GM23338 (cell line): ENCODE measurements at places on chromosomes 5 and 9.

GRCh38 chr5:178454303-178454702 is 135.9 kb downstream of the COL23A1 start:
- no peak overlapping the region for H3K27ac ChIP-seq
- H3K27me3 ChIP-seq, result no peaks in the 10 kb centered on the region
- H3K4me1 ChIP-seq, result no peaks in the 10 kb centered on the region; the same call in 1 of the 2 replicates

DNA sequence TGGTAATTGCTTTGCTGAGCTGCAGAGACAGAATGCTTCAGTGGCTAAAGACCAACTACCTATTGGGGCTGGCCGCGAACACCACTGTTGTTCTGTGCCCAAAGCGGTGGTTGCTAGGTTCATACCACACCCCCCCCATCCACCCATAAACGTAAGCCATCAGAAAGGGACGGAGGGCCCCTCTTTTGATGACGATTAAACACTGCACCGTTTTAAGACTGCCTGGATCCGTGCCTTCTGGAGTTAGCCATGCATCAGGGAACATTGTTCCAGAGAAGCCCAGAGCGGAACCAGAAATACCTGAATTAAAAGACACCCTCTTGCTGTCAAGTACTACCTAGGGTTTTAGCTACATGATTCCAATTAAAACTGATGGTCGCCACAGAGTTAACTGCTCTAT is 369.1 kb upstream of the DAP start:
- no peaks in the 10 kb centered on the region for H3K36me3 ChIP-seq
- H3K4me3 ChIP-seq, result no peak overlapping the region
- H3K27ac ChIP-seq, result no peak overlapping the region

GRCh38 chr9:108565651-108566378 is 290.0 kb downstream of the ACTL7B start:
- H3K4me1 ChIP-seq, result no peaks in the 10 kb centered on the region
- no peak overlapping the region for H3K27ac ChIP-seq
- H3K36me3 ChIP-seq, result no peaks in the 10 kb centered on the region

DNA sequence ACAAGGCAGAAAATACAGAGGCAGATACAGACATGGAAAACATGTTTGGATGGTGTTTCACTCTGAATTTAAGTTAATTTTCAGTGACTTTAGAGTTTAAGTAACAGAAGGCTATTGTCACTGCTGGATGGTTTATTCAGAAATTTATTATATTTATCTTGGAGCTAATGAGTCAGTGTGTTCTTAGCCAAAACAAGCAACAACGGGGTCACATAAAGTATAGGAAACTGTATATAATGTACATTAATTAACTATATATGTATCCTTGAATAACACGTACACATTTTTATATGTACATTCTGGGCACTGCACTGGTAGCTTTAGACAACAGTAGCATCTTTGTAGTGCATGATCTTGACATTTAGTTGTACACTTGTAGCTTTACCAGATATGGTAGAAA is 30.7 kb downstream of the CYLC2 start:
- no peak overlapping the region for H3K27ac ChIP-seq
- peaks cover 17% of the 10 kb centered on the region; the same call in 1 of the 2 replicates for H3K36me3 ChIP-seq
- DNase-seq, result no peak
- H3K4me1 ChIP-seq, result no peaks in the 10 kb centered on the region

- no peaks in the 10 kb centered on the region for H3K36me3 ChIP-seq
- peaks cover 12% of the 10 kb centered on the region for H3K27me3 ChIP-seq
- peaks cover 39% of the 10 kb centered on the region for H3K4me1 ChIP-seq
- peak; percentile 19 for DNase-seq
- H3K4me3 ChIP-seq, result no peak overlapping the region
- H3K27ac ChIP-seq, result no peak overlapping the region
Observed at GRCh38 chr5:150300496-150301169, 2.1 kb downstream of the ARSI start.

DNA sequence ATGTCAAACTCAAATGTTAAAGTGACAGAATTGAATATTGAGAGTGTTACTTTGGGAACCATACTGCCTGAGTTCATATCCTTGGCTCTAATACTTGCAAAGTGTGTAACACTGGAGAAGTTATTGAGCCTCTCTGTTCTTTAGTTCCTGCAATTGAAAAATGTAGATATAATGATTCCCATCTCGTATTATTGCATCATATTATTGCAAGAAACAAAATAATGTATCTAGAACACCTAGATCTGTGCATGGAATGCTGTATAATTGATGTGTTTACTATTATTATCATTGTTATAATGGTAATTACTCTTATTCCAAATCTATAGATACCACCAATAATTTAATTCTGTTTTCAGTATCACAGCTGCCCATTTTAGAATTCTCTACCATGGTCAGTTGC is 310.3 kb downstream of the GABRG2 start:
- no peaks in the 10 kb centered on the region for H3K36me3 ChIP-seq
- H3K4me1 ChIP-seq, result peaks cover 8% of the 10 kb centered on the region; the same call in 1 of the 2 replicates
- H3K27ac ChIP-seq, result no peak overlapping the region

DNA sequence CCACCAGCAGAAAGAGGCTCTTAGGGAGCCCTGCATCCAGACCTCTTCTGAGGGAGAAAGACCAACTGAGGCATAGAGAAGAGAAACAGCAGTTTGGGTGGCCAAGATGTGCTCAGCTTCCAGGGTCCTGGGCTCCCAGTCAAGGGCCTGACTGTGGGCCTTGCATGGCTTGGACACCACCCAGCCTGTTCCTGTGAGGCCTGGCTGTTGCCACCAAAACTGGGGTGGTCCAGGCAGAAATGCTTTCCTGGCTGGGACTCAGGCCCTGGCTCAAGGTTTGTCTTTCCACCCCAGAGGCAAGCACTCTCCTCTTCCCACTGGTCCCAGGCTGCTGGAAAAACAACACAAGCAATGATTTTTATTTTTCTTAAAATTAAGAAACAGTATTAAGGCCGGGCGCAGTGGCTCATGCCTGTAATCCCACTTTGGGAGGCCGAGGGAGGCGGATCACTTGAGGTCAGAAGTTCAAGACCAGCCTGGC is 13.3 kb downstream of the MYOZ3 start:
- H3K27me3 ChIP-seq, result no peaks in the 10 kb centered on the region
- H3K27ac ChIP-seq, result no peak overlapping the region
- no peak for DNase-seq
- no peaks in the 10 kb centered on the region for H3K36me3 ChIP-seq
- no peak overlapping the region for H3K4me3 ChIP-seq
- peaks cover 27% of the 10 kb centered on the region for H3K4me1 ChIP-seq

DNA sequence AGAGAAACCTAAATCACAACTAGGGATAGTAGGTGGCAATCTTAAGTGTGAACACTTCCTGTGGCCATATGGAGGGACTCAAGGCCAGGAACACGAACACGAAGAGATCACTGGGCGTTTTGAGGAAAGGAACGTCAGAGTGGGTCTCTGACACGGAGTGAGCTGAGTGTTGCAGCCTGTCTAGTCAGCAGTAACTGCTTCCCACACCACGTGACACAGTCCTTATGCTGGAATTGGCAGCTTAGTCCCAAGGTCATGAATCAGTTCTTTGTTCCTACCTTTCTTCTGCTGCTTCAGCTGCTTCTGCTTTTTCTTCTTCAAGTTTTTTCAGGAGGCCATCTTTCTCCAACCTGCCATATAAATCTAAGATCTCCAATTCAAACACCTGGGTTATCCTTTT is 18.2 kb downstream of the SPACA9 start:
- no peaks in the 10 kb centered on the region for H3K4me1 ChIP-seq
- H3K4me3 ChIP-seq, result no peak overlapping the region
- no peaks in the 10 kb centered on the region for H3K27me3 ChIP-seq
- no peak for DNase-seq
- peaks cover 23% of the 10 kb centered on the region for H3K36me3 ChIP-seq

- H3K4me3 ChIP-seq, result no peak overlapping the region
- no peaks in the 10 kb centered on the region for H3K36me3 ChIP-seq
- H3K27me3 ChIP-seq, result no peaks in the 10 kb centered on the region
- H3K4me1 ChIP-seq, result no peaks in the 10 kb centered on the region
Observed at GRCh38 chr5:137639645-137640044, 96.2 kb downstream of the KLHL3 start.

GRCh38 chr5:132425009-132425937 is 55.8 kb downstream of the SLC22A5 start:
- H3K27ac ChIP-seq, result no peak overlapping the region
- peaks cover 7% of the 10 kb centered on the region for H3K4me1 ChIP-seq
- H3K36me3 ChIP-seq, result no peaks in the 10 kb centered on the region
- no peak overlapping the region for H3K4me3 ChIP-seq

DNA sequence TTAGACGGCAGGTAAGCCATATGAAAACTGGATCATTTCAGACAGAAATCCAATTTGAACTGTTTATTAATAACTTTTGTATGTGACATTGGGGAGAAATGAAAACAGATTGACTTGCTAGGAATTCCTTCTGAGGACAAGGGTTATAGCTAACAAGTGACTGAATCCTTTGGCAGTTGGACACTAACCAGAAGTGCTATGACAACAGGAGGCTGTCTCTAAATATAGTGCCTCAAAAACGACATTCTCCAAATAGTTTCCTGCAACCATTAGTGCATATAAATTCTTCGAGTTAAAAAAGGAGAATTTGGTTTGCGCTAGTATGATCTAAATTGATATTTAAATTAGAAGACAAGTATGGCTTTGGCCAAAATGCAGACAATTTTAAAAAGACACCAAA is 338.6 kb downstream of the PTPRD start:
- no peak overlapping the region for H3K4me3 ChIP-seq
- H3K36me3 ChIP-seq, result no peaks in the 10 kb centered on the region
- H3K27ac ChIP-seq, result no peak overlapping the region
- H3K27me3 ChIP-seq, result no peaks in the 10 kb centered on the region

DNA sequence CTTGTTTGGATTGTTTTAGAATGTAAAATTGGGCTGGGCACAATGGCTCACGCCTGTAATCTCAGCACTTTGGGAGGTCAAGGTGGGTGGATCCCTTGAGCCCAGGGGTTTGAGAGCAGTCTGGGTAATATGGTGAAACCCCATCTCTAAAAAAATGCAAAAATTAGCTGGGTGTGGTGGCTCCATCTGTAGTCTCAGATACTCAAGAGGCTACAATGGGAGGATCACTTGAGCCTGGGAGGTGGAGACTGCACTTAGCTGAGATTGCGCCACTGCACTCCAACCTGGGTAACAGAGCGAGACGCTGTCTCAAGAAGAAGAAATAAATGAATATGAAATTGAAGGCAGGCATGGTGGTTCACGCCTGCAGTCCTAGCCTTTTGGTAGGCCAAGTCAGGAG is 21.3 kb downstream of the MAML1 start:
- 0 out of 2 replicates have a peak, but pooled peaks cover under 1% of the 10 kb centered on the region for H3K36me3 ChIP-seq
- H3K4me3 ChIP-seq, result no peak overlapping the region
- H3K4me1 ChIP-seq, result peaks cover 19% of the 10 kb centered on the region
- peak overlapping the region; percentile 73; the same call in 1 of the 2 replicates for H3K27ac ChIP-seq
- no peak for DNase-seq

- no peak overlapping the region for H3K4me3 ChIP-seq
- H3K4me1 ChIP-seq, result peaks cover 20% of the 10 kb centered on the region
- H3K27me3 ChIP-seq, result peaks cover 10% of the 10 kb centered on the region
- no peak for DNase-seq
- no peak overlapping the region for H3K27ac ChIP-seq
Observed at GRCh38 chr5:168312606-168313295, 21.3 kb downstream of the WWC1 start.

- no peak overlapping the region for H3K27ac ChIP-seq
- no peak overlapping the region for H3K4me3 ChIP-seq
- no peaks in the 10 kb centered on the region for H3K36me3 ChIP-seq
- H3K27me3 ChIP-seq, result peaks cover 34% of the 10 kb centered on the region
- peaks cover 19% of the 10 kb centered on the region for H3K4me1 ChIP-seq
Observed at GRCh38 chr5:133606835-133607234, 5.5 kb downstream of the FSTL4 start.

DNA sequence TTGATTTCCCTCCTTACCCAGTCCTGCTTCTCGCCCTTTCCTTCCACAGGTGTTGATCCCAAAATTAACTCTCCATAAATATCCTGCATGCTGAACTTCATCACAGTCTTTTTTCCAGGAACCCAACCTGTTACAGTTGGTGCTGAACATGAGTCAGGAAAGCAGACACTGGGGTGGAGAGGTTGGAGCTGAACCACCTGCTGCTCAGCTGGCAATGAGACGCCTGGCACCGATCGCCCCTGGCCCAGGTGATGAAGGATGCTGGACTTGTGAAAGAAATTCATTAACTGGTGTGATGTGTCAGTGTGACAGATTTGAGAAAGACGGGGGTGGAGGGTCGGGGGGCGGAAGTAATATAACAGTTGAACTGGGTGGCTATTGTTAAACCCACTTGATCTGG is 30.6 kb downstream of the CPLX2 start:
- no peak for DNase-seq
- H3K4me1 ChIP-seq, result no peaks in the 10 kb centered on the region
- no peaks in the 10 kb centered on the region for H3K27me3 ChIP-seq
- no peak overlapping the region for H3K27ac ChIP-seq
- H3K4me3 ChIP-seq, result no peak overlapping the region
- H3K36me3 ChIP-seq, result no peaks in the 10 kb centered on the region

DNA sequence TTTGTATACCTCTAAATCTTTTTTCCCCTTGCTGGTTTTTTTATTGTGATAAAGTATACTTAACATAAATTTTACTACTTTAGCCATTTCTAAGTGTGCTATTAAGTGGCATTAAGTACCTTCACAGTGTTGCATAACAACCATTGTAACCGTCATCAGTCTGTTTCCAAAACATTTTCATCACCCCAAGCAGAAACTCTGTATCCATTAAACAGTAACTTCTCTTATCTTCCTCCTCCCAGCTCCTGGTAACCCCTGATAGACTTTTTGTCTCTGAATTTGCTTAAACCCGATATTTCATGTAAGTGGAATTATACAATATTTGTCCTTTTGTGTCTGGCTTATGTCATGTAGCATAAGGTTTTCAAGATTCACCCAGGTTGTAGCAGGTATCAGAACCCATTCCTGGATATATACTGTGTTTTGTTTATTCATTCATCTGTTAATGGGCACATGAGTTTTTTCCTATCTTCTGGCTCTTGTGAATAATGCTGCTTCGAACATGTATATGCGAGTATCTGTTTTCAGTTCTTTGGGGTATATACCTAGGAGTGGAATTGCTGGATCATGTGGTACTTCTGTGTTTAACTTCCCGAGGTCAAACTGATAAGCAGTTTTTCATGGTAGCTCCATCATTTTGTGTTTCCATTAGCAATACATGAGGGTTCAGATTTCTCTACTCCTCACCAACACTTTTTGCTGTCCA is 66.4 kb downstream of the EHMT1 start:
- no peaks in the 10 kb centered on the region for H3K36me3 ChIP-seq
- 0 out of 2 replicates have a peak overlapping the region, but pooled peaks have one; percentile 64 for H3K27ac ChIP-seq
- no peak for DNase-seq
- no peaks in the 10 kb centered on the region for H3K27me3 ChIP-seq
- H3K4me3 ChIP-seq, result no peak overlapping the region

DNA sequence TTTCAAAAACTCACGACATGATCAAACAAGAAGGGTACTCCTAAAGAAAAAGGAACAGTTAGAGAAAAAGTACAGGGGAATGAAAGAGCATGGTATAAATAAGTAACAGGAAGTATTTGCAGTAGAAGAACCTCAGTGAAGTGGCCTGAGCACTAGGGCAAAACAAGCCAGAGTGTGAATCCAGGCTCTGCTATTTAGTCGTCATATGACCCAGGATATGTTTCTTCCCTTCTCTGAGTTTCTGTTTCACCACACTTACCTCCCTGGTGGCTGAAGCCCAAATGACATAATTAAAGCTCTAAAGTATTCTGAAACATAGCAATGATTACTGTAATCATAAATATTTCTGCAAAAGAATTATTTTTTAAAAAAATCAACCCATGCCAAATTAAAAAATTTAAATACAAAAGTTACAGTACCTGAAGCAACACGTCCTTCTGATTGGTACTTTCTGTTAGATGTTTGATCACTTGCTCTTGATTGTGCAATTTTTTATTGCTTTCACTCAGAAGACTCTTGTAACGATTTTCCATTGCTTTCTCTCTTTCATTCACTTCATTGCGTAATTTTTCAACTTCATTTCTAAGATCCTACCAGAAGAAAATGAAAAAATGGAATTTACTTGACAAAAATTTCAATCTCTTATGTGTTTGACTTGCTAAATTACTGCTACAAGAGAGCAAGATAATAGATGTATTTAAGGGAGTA is 88.9 kb downstream of the CDK5RAP2 start:
- H3K4me3 ChIP-seq, result no peak overlapping the region
- DNase-seq, result peak; percentile 22
- no peaks in the 10 kb centered on the region for H3K27me3 ChIP-seq
- H3K4me1 ChIP-seq, result peaks cover 14% of the 10 kb centered on the region
- 0 out of 2 replicates have a peak, but pooled peaks cover 3% of the 10 kb centered on the region for H3K36me3 ChIP-seq
- peak overlapping the region; percentile 1; the same call in 1 of the 2 replicates for H3K27ac ChIP-seq
